ENCODE measurements at places on chromosomes 6 and 20.

DNA sequence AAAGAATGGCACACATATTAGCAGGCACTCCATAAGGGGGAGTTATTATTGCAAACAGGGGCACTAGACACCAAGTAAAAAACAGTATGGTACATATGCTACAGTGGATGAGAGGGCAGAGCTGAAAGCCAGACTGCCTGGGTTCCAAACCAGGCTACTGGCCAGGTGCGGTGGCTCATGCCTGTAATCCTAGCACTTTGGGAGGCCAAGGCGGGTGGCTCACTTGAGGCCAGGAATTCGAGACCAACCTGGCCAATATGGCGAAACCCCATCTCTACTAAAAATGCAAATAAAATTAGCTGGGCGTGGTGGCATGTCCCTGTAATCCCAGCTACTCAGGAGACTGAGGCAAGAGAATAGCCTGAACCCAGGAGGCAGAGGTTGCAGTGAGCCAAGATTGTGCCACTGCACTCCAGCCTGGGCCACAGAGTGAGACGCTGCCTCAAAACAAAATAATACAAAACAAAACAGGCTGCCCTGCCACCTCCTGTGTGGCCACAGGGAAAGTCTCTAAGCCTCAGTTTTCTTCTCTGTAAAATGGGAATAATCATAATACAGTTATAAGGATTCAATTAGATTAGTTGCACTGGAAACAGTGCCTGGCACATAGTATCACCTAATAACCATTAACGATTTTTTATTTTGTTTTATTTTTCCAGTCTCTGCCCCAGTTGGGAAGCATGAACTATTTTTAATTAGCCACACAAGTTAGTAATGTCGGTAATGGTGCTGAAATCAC, 7.5 kb upstream of the TTPAL start:
- DNase-seq = no peak

- no peak for DNase-seq
Measured at GRCh38 chr20:36908603-36909002, 32.7 kb downstream of the TLDC2 start.

DNA sequence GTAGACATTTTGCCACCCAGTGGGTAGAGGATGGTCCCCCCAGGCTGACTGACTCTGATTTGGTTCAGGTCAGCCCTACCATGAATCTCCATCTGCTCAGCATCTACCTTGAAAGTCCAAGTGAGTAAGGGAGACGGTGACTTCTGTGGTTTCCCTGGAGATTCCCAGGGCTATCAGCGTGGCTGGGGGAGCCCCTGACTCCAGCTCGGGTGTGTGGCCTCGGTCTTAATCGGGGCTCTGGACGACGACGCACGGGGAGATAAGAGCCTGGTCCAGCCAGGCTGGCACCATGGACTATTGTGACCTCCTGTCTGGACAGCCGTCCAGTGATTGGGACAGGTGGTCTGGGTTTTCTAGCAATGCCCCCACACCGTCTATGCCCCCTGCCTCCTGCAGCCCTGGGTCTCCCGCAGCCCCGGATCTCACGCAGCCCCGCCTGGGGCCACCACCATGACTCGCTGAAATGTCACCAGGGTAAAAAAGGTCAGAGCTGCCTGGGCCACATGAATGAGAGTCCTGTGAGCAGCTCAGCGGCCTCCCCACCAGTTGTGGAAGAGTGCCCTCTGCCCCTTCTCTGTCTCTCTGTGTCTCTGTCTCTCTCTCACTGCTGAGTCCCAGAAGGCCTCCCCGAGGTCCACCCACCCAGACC, 47.1 kb upstream of the GATA5 start:
- DNase-seq = no peak

GRCh38 chr6:12483712-12484111, 193.6 kb downstream of the EDN1 start:
- no peak for DNase-seq

- DNase-seq = no peak
Measured at GRCh38 chr20:11222243-11222642, 548.4 kb upstream of the JAG1 start.

GRCh38 chr6:120604510-120604909, 729.8 kb downstream of the TBC1D32 start:
- no peak for DNase-seq

- DNase-seq = no peak
Measured at GRCh38 chr6:156344491-156344890, 432.7 kb upstream of the ARID1B start.

DNA sequence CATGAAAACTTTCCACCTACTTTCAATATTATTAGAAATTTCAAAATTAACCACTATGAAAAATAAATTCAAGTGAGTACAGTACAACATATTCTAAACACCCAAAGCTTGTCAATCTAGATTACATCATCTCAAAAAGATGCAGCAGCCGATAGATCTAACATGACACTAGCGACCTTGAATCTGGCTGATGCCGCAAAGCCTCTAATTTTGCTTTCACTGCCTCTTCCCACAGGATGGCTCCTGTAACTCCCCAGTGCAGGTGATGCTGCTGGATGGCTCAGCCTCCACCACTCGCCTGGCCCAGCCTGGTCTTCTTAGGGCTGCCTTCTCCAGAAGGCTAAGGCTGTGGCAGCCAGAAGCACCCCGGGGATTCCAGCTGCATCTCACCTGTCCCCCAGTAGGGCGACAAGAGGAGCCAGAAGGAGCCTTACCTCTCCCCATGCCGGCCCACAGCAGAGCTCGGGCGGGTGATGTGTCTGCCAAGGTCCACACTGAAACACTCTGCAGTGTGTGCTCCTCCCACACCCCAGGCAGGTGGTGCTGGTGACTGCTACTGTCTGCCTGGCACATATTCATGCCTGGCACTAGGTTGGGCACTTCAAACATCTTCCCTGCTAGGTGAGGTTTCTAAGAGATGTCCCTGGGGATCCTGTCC, 82.1 kb downstream of the SLC23A2 start:
- no peak for DNase-seq

DNA sequence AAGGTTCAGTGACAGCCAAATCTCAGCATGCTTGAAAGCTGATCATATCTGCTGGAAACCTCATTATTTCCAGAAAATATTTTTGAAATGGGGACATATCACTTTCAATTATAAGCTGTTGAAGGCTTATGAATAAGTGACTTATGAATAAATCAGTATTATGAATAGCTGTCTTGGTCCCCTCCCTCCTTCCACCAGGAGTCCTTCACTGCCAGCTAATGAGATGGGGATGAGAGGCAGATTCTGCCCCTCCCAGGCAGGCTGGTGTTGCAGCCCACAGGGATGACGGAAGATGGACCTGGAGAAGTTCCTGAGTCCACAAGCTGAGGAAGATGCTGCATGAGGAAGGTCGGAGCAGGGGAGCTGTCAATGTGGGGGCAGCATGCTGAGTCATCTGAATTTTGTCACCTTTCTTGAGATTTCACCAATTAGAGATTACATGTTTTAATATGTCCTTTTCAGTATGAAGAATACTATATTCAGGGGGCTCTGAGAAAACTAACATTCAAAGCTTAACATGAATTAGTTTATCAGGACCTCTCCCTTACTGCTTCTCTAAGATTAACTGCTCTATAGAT, 112.2 kb downstream of the DTNBP1 start:
- no peak for DNase-seq

DNA sequence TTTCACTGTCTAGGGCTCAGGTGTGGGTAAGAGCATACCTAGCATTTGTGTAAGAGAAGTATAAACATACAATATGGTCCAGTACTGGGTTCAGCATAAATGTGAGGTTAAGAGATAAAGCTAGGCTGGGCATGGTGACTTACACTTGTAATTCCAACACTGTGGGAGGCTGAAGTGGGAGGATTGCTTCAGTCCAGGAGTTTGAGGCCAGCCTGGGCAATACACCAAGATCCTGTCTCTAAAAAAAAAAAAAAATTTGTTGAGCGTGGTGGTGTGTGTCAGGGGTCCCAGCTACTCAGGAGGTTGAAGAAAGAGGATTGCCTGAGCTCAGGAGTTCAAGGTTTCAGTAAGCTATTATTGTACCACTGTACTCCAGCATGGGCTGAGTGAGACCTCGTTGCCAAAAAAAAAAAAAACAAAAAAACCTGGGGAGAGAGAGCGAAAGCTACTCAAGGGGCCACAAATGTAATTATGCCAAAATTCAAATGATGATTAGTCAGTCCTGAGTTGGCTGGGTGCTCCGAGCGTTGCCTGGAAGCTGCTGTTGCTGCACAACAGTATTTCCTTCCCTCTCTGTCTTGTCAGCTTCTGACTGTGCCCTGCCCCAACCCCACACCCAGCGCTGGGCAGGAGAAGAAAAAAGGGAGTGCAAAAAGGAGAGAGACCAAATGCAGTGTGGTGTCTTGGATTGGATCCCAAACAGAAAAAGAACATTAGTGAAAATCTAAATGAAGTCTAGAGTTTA, 24.0 kb downstream of the CMTR1 start:
- DNase-seq = no peak

- no peak for DNase-seq
Measured at GRCh38 chr6:3013486-3013885, 13.8 kb downstream of the NQO2 start.

GRCh38 chr6:166515072-166515810, 71.2 kb downstream of the RAMACL start:
- DNase-seq = peak; percentile 62

GRCh38 chr6:135002229-135002844, 52.3 kb downstream of the HBS1L start:
- no peak for DNase-seq

GRCh38 chr6:160861824-160862223, 129.7 kb upstream of the MAP3K4 start:
- DNase-seq = no peak

DNA sequence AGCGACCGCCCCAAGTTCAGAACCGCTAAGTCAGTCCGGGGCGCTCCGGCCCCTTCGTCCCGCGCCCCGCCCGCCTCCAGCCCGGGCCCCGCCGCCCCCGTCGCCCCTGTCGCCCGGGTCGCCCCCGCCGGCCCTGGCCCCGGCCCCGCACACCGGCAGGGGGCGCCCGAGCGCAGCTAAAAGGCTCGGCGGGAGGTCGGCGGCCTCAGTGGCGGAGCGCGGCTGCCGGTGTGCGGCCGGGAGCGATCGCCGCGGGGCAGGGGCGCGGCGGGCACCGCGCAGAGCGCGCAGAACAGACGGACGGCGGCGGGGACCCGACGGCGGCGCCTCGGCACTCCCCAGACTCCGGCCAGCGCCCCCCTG, at the start of gene FNDC1:
Gene FNDC1 (plus strand): TSS at position 208 of the 363 bp plus-strand sequence. CDS start 197 bp downstream, outside the sequence.
- DNase-seq = no peak

- DNase-seq = no peak
Measured at GRCh38 chr20:15613530-15613929, 959.7 kb downstream of the KIF16B start.

- no peak for DNase-seq
Measured at GRCh38 chr6:21639316-21639715, 45.8 kb downstream of the SOX4 start.

GRCh38 chr6:13384966-13385365, 56.6 kb upstream of the TBC1D7 start:
- DNase-seq = no peak

DNA sequence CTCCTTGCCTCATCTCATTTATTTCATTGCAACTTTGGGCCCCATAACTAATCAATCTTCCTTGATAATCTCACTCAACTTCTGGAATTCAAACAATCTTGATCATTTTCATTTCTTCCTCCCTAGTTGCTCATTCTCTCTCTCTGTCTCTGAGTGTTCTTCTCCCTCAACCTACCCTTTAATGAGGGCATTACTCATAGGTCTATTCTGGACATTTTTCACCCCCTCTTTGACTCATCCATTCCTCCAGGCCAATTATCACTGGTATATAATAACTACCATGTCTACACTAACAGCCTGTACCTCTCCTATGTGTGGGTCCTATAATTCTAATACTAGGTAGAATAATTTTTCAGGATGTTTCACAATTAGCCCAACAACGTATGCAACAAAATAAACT, 78.8 kb downstream of the COL21A1 start:
- no peak for DNase-seq

DNA sequence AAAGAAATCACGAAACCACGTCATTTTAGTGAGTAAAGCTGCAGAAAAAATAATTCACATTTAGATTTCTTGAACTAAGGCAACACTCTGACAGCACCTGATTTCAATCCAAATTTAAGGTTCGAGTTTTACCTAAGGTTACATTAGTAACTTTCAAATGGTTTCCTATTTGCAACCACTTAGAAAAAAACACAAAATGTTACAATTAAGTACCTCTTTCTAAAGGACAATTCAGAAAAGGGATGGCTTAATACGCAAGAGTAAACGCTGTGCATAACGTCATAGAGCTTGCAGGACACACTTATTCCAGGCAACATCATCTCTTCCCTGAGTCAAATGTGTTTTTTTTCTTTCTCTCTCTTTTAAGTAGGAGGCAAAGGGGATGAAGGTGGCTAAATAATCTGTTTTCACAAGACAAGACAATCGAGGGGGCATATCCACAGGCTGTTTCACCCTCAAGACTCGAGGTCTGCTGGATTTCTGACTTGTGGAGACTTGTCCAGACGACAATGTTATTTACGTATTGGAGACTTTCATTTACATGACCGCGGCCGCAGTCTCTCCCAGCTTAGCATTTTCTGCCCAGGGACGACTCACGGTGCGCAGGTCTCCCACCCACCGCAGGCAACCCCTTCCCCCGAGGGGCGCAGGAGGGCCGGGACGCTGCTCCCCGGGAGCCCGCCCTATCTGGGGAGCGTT, 86.0 kb downstream of the SESN1 start:
- DNase-seq = peak; percentile 5

- no peak for DNase-seq
Measured at GRCh38 chr6:147434076-147434475, 74.4 kb upstream of the SAMD5 start.

- no peak for DNase-seq
Measured at GRCh38 chr6:7887278-7887991, 23.2 kb downstream of the TXNDC5 start.

DNA sequence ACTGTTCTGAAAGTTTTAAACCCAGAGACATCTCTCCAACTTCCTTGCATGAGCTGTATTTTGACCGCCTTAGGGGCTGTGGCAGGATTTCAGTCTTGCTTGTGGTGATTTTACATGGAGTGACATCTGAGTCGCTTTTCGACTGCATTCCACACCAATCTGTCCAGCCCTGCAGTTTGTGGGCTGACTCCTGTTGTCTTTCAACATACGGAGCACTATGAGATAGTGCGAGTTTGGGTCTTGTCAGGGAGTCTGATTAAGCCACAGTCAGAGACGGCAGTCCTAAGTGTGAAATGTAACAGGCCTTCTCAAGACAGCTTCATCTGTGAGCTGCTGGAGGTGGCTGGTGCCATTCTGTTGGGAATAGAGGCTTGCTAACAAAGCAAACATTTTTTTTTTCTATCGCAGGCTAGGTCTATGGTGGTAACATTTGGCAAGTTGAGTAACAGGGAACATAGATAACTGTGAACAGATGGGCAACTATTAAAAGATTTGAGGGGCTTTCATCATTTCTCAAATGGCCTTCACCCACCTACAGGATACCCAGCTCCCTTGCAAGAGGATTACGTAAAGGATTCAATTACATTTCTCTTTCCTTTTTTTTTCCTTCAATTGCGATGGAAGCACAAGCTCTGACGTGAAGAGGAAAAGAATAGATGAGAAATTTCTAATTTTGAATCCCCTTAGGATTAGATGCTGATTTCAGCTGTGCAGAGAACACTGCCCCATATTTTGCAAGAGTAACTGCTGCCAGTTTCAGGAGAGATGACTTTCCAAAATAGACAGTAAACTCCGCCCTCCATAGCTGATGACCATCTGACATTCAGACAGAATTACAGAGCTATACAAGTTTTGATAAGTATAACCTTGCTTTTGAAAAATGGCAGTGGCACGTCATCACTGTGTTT, 25.1 kb downstream of the CAP2 start:
- no peak for DNase-seq

GRCh38 chr6:5726976-5727718, 279.6 kb downstream of the NRN1 start:
- DNase-seq = no peak

Data from activated CD4-positive, alpha-beta T cell treated with anti-CD3 and anti-CD28 coated beads for 4 hours (primary cell).